ENCODE measurements at places on chromosomes 6 and 20. TPM values are rescaled to one million over a fixed set of nuclear protein-coding genes. Genes with fewer than 3 reads are reported as not detected.

HDGFL1 gene
- not detected for total RNA-seq

RIOK1 gene
- 12.9 TPM for total RNA-seq

PGC gene
- 6.7 TPM for total RNA-seq

GMDS gene
- total RNA-seq, result 105 TPM

GJA1 gene
- total RNA-seq, result 109 TPM

FOXF2 gene
- total RNA-seq, result 3.6 TPM

DNAAF9 gene
- total RNA-seq, result 25.4 TPM

CFB gene
- 476 TPM for total RNA-seq

PSORS1C2 gene
- total RNA-seq, result not detected

DZANK1 gene
- 3.3 TPM for total RNA-seq

SLC32A1 gene
- total RNA-seq, result not detected

CLDN20 gene
- 0.23 TPM for total RNA-seq

CYP39A1 gene
- total RNA-seq, result 18.5 TPM

C6orf15 gene
- total RNA-seq, result not detected

BMP7 gene
- 1.2 TPM for total RNA-seq
